ENCODE measurements at places on chromosomes 3 and 15. TPM values are rescaled to one million over a fixed set of nuclear protein-coding genes. Genes with fewer than 3 reads are reported as not detected.

Gene DNAJA4
- 14.9 TPM for total RNA-seq

Gene ADAMTS17
- total RNA-seq, result 5.2 TPM

- no peak overlapping the region for H3K27ac ChIP-seq
- H3K4me1 ChIP-seq, result no peaks in the 10 kb centered on the region
- no peak for DNase-seq
- H3K36me3 ChIP-seq, result no peaks in the 10 kb centered on the region
- no peak overlapping the region for H3K4me3 ChIP-seq
- no peaks in the 10 kb centered on the region for H3K27me3 ChIP-seq
Observed at GRCh38 chr3:9225268-9225667, 24.2 kb downstream of the SRGAP3 start.

DNA sequence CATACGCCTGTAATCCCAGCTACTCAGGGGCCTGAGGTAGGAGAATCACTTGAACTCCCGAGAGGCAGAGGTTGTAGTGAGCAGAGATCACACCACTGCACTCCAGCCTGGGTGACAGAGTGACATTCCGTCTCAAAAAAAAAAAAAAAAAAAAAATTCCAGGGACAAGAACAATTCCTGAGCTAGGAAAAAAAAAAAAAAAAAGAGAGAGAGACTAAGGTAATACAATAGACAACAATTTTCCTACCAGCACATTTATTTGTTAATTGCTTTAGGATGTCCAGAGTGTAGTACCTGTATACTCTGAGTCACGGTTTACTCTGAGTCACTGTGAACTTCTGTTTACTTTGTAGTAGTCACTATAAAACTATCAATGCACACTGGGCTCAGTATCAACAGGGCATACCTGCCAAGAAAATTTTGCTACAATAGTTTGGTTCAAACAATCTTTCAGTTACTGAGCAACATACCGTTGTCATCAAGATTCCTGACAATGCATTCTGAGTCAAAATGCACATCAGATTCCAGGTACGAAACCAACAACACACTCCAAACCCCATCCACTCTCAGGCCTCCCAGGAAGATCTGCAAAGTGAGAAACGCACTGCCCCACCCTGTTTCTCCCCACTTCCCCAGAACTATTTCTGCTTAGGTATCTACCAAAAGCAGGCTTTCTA is 28.3 kb downstream of the IGF2BP2 start:
- no peak for DNase-seq
- peaks cover 10% of the 10 kb centered on the region for H3K4me1 ChIP-seq
- no peak overlapping the region for H3K4me3 ChIP-seq
- no peak overlapping the region for H3K27ac ChIP-seq

GRCh38 chr3:71376911-71377310 is 206.6 kb downstream of the FOXP1 start:
- DNase-seq, result no peak
- H3K4me3 ChIP-seq, result no peak overlapping the region
- no peaks in the 10 kb centered on the region for H3K27me3 ChIP-seq
- H3K4me1 ChIP-seq, result no peaks in the 10 kb centered on the region

GRCh38 chr15:69035205-69035917 is 20.9 kb downstream of the NOX5 start:
- no peak for DNase-seq
- no peaks in the 10 kb centered on the region for H3K36me3 ChIP-seq
- H3K27me3 ChIP-seq, result no peaks in the 10 kb centered on the region
- no peak overlapping the region for H3K4me3 ChIP-seq
- H3K4me1 ChIP-seq, result peaks cover 8% of the 10 kb centered on the region

- H3K4me1 ChIP-seq, result peaks cover 28% of the 10 kb centered on the region
- no peaks in the 10 kb centered on the region for H3K27me3 ChIP-seq
- peak within 1 kb of the TSS; percentile 100 for H3K27ac ChIP-seq
Observed at GRCh38 chr15:78872155-78872971, at the start of gene MORF4L1. Gene MORF4L1, plus strand, starts transcription at chr15:78872890. Its CDS starts 128 bp downstream, at chr15:78873018.

DNA sequence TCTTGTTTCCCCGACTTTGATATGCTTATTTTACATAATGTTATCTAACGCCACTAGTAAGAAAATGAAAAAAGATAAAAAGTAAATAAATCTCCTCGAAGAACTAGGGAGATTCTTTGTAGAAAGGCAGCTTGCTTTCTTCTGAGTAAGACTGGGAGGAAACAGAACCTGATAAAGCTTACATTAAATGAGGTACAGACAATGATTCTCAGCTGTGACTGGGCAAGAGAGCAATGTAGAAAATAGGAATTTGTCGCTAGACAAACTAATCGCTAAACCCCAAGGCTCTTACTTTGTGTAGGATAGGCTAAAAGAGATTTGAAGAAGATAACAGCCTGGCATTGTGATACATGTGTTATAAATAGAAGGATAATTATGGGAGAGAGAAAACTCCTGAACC is 919.0 kb upstream of the ALCAM start:
- H3K27ac ChIP-seq, result no peak overlapping the region
- no peak for DNase-seq
- no peak overlapping the region for H3K4me3 ChIP-seq
- H3K4me1 ChIP-seq, result no peaks in the 10 kb centered on the region
- H3K36me3 ChIP-seq, result no peaks in the 10 kb centered on the region

DNA sequence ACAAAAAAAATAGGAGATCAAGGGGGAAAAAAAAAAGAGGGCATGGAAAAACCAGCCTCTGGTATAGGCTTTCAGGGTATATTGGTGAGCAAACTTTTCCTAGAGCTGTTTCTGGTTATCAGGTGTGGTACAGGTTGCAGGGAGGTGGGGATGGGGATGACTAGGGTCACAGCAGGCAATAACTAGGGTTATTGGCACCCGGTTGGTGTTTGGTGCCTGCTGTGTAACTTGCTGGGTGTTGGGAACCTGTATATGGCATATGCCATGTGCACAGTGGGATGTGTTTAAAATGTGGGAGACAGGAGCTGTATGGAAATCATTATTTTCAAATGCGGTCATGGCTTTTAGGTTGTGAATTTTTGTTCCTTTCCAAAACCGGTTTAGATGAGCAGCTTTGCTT is 119.2 kb downstream of the PTPRG start:
- H3K27ac ChIP-seq, result no peak overlapping the region
- no peak for DNase-seq
- peaks cover 8% of the 10 kb centered on the region for H3K4me1 ChIP-seq
- H3K27me3 ChIP-seq, result no peaks in the 10 kb centered on the region
- H3K36me3 ChIP-seq, result no peaks in the 10 kb centered on the region
- H3K4me3 ChIP-seq, result no peak overlapping the region

- no peaks in the 10 kb centered on the region for H3K27me3 ChIP-seq
- H3K4me3 ChIP-seq, result no peak overlapping the region
- H3K27ac ChIP-seq, result no peak overlapping the region
- H3K36me3 ChIP-seq, result no peaks in the 10 kb centered on the region
- H3K4me1 ChIP-seq, result no peaks in the 10 kb centered on the region
Observed at GRCh38 chr3:1583044-1583443, 490.2 kb downstream of the CNTN6 start.

GRCh38 chr15:64092075-64092820 is 1.4 kb downstream of the CIAO2A start:
- no peaks in the 10 kb centered on the region for H3K27me3 ChIP-seq
- H3K36me3 ChIP-seq, result no peaks in the 10 kb centered on the region
- H3K4me3 ChIP-seq, result peak overlapping the region; percentile 59
- peaks cover 29% of the 10 kb centered on the region for H3K4me1 ChIP-seq

All from upper lobe of left lung (tissue), 6 donors.